ENCODE measurements at places on chromosomes 11 and 22.

DNA sequence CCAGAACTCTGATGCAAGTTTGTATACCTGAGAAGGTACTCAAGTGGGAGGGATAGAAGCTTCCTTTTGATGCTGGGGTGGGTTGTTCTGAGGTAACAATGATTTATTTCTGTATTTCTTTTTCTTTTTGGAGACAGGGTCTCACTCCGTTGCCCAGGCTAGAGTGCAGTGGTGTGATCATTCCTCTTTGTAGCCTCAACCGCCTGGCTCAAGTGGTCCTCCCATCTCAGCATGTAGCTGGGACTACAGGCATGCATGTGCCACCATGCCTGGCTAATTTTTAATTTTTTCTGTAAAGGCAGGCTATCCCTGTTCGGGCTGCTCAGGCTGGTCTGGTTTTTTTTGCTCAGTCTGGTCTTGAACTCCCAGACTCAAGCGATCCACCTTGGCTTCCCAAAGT, 7.9 kb downstream of the KDM2A start:
- no peak for DNase-seq

GRCh38 chr11:28773606-28774005, 665.4 kb downstream of the METTL15 start:
- DNase-seq: no peak

DNA sequence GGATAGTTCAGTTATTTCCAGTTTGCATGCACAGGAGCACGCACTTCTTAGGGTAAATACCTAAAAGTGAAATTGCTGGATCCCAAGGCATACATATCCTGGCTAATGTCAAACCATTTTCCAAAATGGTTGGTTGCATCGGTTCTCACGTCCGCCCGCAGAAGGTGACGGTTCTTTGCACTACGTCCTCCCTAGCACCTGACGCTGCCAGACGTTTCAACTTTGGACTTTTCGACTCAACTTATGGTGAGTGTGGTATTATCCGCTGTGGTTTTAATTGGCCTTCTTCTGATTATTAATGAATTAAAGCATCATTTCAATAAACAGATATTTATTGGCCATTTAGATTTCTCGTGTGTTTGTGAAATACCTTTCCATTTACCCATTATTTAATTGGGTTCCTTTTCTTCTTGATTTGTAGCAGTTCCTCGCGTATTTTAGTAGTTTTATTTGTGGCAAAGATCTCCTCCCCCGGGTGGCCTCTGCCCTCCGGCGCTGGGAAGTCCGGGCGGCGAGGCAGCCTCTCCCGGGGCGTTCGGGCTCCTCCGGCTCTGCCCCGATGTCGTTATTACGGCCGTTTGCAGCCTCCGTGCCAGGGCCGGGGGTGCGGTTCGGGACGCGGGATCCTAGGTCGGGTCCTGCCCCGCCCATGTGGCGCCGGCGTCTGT, at the start of gene JHY:
JHY (plus strand) TSS at position 571 of the 668 bp plus-strand sequence. CDS start 3,091 bp downstream, outside the sequence.
- DNase-seq: no peak

- no peak for DNase-seq
These were observed 2.2 kb downstream of the STIM1 start for GRCh38 chr11:3857628-3858027.

- DNase-seq: no peak
These were observed 100.0 kb upstream of the NNMT start for GRCh38 chr11:114195981-114196731.

GRCh38 chr11:71548716-71549151, 514 bp downstream of the KRTAP5-9 start:
- no peak for DNase-seq

- peak; percentile 49 for DNase-seq
These were observed 740 bp downstream of the FADS1 start for GRCh38 chr11:61815790-61816735.

- no peak for DNase-seq
These were observed 326.3 kb downstream of the NTM start for GRCh38 chr11:131696690-131697089.

DNA sequence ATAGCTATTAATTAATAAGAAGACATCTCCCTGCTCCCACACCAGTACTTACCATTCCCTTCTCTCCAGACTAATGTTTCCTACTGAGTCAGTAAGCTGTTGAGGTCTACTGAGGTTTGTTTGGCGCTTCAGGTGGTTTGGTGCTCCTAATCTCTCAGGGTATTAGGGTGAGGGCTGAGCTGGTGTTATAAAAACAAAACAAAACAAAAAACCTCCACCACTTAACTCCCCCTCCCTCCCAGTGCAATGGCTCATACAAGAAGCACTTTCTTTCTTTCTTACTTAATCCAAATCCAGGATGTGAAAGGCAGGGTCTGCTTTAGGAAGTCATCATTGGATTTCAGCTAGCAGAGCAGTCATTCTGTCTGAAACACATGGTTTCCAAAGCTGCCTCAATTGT, 15.3 kb downstream of the CSTPP1 start:
- DNase-seq: no peak

DNA sequence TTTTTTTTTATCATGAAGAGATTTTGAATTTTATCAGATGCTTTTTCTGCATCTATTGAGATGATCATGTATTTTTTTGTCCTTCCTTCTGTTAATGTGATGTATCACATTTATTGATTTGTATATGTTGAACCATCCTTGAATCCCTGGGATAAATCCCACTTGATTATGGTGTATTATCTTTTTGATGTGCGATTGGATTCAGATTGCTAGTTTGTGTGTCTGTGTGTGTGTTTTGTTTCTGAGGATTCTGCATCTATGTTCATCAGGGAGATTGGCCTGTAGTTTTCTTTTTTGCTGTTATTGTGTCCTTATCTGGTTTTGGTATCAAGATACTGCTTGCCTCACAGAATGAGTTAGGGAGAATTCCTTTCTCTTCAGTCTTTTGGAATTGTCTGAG, 52.6 kb downstream of the KCNQ1OT1 start:
- no peak for DNase-seq

- DNase-seq: no peak
These were observed 13.2 kb downstream of the CARS1 start for GRCh38 chr11:3044004-3044403.

DNA sequence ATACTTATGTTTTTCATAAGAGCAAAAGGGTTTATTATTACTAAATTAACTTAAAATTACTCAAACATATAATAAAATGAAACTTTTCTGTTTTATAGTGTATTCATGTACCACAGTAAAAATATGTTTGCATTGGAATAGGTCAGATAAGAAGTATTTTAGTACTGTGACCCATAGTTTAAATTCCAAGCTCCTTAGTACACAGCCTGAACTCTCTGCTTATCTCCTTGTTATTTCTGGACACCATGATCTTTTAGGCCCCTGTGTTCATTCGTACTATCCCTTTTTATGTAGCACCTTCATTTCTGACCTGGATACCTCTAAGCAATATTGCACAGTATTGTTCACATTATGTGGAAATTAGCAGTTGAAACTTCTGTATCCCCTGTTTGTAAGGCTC, 296.7 kb upstream of the SYN3 start:
- DNase-seq: no peak

- no peak for DNase-seq
These were observed 50.5 kb upstream of the SHANK2 start for GRCh38 chr11:71302911-71303310.

DNA sequence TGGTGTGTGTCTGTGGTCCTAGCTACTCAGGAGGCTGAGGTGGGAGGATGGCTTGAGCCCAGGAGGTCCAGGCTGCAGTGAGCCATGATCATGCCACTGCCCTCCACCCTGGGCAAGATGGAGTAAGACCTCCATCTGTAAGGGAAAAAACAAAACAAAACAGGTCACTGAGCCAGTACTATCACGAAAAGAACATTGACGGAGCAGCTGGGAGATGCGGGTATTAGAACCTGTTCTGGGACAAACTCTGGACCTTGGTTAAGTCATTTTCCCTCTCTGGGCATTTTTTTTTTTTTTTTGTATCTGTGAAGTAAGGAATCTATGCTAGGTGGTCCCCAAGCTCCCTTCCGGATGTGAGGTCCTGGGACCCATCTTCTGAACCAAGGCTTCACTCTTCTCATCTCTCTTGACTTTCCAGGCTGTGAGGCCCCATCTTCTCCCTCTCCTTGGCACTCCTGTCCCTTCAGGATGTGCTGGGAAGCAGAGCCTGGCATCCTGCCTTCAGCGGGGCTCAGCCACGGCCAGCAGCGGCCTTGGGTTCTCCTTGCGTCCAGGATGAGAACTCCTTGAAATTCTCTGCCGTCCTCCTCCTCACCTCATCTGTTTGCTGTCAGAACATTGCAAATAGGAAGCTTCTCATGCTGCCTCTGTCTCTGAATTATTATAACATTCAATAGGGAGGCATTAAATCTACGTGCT, 130.8 kb downstream of the GRIK4 start:
- DNase-seq: no peak

DNA sequence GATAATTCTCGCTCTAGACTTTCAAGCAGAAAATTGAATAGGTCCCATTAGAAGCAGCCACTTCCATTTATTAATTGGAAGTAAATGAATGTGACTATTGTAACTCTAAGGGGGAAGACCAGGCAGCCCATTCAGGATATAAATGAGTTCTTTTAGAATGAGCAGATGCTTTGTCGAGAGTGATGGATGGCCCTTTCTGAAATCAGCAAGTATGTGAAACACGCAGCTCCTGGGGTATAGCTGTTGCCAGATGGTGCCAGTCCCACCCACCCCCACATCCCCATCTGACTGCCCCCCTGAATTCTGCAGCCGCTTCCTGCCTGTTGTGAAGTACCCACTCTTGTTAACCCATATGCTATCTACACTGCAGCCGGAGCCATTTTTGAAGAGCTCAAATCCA, 3.7 kb downstream of the SLC15A3 start:
- DNase-seq: no peak

- DNase-seq: no peak
These were observed 24.5 kb downstream of the RPUSD4 start for GRCh38 chr11:126186708-126187529.

DNA sequence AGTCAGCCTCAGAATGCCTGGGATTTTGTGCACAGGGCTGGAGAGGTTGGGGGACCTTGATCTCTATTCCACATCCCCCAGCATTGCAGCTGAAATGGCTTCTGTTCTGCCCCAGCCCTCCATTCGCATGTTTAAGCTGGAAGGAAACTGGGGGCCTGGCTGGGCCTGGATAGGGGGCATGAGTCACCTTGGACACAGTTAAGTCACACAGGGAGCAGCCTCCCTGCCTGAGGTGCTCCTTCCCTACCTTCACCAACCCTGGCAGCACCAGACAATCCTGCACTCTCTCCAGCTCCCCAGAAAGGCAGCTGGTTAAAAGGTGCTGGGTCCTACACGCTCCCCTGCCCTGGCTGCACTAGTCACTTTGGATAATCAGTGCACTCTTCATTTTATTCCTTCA, 763 bp downstream of the SMIM45 start:
- DNase-seq: no peak

DNA sequence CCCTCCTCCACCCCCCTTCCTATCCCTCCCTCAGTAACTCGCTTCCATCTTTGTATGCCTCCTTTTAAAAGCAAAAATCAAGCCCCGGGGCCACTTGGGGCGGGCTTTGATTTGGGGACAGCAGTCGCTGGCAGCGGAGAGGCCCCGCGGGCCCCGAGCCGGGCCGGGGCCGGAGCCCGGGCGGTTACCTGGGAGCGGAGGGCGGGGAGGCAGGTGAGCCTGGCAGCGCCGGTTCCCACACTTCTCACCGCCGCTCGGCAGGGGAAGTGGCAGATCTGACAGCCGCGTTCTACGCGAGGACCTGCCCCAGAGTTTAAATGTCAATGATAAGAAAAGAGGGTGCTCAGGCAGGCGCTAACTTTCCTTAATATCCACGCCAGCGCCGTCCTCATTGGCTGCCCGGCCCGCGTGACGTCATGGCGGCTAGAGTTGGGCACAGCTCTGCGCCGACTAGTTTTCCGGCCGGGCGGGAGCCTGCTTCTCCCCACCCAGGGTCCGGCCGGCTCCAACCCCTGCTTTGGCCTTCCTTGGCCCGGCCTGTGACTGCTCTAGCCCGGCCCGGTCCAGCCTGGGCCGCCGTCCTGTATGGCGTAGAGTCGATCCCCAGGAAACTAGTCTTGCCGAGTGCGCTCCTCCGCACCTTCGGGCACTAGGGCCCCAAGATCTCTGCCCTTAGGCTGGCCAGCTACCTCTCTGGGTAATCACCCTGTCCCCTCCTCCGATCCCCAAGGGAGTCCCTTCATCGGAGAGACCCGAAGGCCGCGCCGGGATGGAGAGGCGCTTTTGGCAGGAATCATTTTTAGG, 6.7 kb upstream of the PAX6 start:
- DNase-seq: no peak

- no peak for DNase-seq
These were observed 99.6 kb downstream of the KIAA1671 start for GRCh38 chr22:25051983-25052710.
